NCI-H2029 treated with DMSO at 0.1 percent for 48 hours (cell line): ENCODE measurements at places on chromosomes 2 and 18.

DNA sequence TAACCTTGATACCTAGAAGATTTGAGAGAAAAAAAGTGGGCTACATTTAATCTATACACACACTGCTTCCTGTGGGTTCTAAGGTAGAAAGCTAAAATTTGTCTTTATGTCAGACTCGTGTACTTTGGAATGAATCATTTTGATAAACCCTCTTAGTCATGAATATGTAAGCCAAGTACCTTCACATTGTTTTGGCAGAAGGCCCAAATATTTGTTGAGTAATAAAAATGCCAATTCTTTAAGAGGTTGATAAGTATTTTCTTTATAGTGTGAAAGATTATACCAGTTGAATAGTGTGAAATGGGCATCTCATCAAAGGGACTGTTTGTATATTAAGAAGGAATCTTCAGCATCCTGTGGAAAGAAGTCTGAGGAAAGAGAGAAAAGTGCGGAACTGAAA is 1464.7 kb upstream of the ZEB2 start:
- DNase-seq: no peak

- no peak for DNase-seq
These were observed 136.1 kb downstream of the EXOC6B start for GRCh38 chr2:72689579-72690195.

DNA sequence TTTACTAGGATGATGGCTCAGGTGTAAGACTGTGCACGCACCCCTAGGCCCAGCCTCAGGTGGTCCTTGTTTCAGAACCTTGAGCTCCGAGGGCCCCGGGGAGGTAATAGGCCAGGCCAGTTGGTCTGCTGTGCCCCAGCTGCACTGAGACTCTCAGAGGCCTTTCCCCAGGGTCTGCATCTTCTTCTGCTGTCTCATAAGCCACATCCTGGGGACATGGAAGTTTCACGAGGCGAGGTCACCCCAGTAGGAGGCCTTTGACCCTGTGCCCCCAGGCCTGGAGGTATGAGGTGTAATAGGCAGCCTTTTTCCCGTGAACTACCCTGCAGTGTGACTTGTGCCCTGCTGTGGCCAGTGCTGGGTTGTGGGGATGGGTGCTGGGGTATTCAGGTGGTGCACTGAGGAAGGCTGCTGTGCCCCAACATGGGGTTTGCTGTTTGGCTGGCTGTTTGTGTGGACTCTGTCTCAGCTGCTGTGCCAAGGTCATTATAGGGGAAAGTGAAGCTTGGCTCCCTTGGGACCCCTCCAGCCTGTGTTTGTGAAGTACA is 6.9 kb downstream of the OXER1 start:
- no peak for DNase-seq

DNA sequence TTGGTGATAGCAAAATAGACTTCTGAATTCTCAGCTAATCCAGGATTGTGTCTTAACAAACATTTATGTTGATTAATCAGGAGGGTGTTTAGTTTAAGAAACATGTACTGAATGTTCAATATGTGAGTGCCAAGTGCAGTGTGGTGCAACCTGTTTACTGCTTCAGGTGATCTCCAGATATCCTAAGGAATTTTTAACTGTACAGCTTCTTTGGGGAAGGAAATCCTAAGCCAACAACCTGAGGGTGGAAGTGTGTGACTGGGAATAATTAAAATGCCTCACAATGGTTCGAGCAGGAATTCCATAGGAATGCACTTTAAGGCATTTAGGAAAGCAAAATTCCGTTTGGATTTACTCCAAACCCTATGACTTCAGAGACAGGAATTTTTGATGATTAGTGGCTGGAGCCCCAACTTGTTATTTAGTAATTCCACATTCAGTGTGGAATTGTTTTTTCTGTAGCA is 16.4 kb downstream of the CRIM1 start:
- DNase-seq: no peak

GRCh38 chr2:3176869-3177255 is 200.8 kb downstream of the EIPR1 start:
- DNase-seq: no peak
